Activated CD4-positive, alpha-beta T cell treated with anti-CD3 and anti-CD28 coated beads, Interleukin-10, Interleukin-2, amounts not matched to agents 100 ng/mL and 50 ng/mL, durations not matched to agents 16 hours and 8 hours (primary cell): ENCODE measurements at places on chromosomes 6 and 20.

DNA sequence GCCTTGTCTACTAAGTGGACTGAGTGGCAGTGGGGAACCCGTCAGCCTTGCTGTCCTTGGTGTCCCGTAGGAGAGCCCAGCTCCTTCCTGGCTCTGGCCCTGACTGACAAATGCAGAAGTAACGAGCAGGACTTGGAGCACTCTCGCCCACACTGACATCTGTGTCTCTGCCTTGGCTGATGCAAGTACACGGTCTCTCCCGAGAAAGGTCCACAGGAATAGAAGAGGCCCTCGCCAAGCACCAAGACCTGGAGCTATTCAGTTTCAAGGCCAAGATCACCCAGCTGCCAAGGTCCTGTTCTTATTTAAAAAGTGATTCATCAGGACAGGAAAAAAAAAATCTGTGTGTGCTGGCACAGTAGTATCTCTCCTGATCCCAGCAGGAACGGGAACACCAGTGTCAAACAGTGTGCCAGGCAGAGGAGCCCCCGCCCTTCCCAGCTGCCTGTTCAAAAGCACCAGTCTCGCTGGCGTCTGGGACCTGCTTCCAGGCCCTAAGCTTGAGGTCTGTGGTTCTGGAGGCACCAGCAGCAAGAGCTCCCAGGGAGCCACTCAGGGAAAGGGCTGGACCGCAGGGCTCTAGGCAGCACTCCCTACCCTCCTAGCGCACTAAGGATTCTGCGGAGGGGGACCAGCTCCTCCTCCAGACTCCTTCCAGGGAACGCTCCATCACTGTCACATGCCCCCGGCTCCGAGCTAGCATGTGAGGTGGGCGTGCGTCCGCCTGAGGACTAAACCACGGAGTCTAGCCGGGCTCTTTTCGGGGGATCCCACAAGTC is 376.9 kb downstream of the RNGTT start:
- no peak for DNase-seq

GRCh38 chr6:116286773-116287358 is 7.1 kb upstream of the TSPYL1 start:
- DNase-seq: no peak

GRCh38 chr6:82801083-82801482 is 264.6 kb downstream of the UBE3D start:
- no peak for DNase-seq

DNA sequence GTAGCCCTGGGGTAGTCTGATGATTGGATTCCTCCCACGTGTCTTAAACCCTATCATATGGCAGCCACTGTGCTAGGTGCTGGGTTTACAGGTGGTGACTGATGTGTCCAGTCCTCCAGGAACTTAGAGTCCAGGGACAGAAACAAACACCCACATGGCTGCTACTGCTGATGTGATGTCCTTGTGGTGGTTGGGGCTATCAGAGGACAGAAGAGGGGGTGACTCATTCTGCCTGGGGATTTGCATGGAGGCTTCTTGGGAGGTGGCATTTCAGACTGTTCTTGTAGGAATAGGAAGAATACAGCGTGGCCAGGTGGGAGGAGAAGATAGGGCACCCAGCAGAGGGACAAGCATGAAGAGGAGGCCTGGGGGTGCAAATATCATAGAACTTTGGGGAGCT is 9.8 kb downstream of the RAET1G start:
- no peak for DNase-seq

DNA sequence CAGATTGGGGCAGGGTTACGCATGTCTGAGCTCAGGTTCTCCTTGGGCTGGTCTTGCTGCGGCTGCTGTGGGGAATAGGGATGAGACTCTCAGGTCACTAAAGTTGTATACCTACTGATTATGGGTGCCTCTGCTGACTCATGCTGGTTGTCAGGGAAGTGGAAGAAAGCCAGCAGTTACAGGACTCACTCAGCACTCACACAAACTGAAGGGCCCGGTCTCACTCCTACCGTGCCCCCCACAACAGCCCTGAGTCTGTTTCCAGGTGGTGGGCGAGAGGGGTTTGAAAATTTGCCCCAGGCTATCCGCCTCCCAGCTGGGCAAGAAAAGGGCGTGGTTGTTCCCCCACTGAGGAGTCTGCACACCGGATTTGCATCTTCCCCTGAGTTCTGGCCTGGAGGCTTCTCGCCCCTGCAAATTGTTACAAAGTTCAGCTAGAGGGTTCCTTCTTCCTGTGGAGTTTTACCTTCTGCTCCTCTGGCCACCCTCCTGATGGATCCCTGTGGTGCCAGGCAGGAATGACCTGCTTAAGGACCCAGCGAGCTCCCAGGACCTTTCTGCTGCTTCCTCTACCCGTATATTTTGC is 659.2 kb downstream of the HDGFL1 start:
- DNase-seq: no peak

- no peak for DNase-seq
Measured at GRCh38 chr6:30042476-30042875, 18.6 kb upstream of the POLR1H start.

DNA sequence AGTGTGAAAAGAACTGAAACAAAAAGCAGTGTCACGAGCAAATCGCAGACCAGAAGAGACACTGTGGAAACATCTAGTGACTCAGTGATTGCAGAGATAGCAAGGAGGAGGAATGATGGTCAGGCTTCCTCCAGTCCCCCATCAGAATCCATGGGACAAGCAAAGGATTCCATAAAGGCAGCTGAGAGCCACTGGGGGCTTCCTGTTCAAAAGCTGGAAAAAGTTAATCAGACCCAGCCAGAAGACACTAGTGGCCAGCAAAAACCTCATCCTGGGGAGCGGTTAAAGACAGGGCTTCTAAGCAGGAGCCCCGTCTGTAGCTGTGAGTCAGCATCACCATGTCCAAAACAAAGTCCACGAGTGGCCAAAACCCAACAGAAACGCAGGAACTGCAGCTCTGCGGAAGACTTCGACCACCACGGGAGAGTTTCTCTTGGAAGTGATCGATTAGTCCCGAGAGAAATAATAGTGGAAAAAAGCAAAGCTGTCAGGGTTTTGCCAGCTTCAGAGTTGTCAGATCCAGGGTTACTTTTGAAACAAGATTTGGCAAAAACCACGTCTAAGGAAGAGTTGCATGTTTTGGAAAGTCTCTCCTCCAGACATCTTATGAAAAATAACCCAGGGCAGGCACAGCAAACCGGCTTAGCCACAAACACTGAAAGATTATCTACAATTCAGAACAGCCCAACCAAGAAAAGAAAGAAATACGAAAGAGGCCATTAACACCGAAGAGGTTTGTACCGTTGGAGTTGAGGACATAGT is 51.0 kb downstream of the JAG1 start:
- DNase-seq: no peak

GRCh38 chr6:157066781-157067491 is 256.4 kb downstream of the TMEM242 start:
- DNase-seq: no peak

- no peak for DNase-seq
Measured at GRCh38 chr6:11174242-11174611, 58.2 kb downstream of the NEDD9 start.

DNA sequence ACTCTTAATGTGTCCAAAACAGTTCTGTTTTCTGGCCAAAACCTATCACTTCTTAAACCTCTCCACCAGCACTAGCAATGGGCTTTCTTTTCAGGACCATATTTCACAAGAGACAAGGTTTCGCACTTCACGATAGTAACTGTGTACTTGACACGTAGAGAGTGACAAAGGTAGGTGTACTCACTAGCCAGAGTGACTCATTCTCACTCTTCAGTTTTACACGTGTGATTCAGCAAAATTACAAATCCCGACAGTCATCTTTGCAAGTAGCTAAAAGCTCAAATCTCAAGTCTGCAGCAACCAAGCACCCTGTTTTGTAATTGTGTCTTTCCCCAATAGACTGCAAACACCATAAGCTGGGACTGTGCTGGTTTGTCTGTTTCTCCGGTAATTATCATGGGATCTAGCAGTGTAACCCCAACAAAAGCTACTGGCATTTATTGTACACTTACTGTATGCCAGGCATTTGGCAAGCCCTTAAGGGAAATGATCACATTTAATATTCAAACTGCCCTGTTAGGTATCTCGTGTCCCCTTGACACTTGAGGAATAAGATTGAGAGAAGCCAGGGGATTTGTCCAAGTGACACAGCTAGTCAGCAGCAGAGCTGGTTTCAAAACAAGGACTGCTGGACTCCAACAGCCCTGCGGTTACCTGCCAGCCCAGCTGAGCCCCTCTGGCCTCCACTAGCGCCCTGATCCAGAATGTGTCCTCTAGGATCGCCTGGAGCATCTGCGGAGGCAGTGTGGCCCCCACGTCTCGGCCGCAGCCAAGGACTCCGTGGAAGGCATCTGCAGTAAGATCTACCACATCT is 9.9 kb downstream of the PCIF1 start:
- DNase-seq: peak; percentile 82

- DNase-seq: no peak
Measured at GRCh38 chr6:111469543-111469942, 13.5 kb downstream of the REV3L start.

GRCh38 chr6:149843051-149843633 is 21.0 kb downstream of the LRP11 start:
- no peak for DNase-seq

- peak; percentile 57 for DNase-seq
Measured at GRCh38 chr6:132669690-132670291, 10.8 kb upstream of the TAAR1 start.

DNA sequence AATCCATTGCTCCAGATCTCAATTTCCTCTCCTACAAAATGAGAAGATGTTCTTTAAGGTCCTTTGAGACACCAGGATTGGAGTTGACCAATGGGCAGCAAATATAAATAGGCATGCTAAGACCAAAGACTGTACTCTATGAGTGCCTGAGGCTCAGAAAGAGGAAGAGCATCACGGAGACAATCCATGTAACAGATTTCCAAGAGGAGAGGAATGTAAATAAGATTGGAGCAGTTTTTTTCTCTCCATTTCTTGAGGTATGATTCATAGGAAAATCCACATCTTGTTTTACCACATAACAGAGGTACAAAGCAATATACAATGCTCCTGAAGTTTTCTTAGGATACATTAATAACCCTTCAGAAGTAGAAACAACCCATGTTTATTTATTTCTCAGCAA is 109.8 kb downstream of the UBE3D start:
- DNase-seq: no peak

DNA sequence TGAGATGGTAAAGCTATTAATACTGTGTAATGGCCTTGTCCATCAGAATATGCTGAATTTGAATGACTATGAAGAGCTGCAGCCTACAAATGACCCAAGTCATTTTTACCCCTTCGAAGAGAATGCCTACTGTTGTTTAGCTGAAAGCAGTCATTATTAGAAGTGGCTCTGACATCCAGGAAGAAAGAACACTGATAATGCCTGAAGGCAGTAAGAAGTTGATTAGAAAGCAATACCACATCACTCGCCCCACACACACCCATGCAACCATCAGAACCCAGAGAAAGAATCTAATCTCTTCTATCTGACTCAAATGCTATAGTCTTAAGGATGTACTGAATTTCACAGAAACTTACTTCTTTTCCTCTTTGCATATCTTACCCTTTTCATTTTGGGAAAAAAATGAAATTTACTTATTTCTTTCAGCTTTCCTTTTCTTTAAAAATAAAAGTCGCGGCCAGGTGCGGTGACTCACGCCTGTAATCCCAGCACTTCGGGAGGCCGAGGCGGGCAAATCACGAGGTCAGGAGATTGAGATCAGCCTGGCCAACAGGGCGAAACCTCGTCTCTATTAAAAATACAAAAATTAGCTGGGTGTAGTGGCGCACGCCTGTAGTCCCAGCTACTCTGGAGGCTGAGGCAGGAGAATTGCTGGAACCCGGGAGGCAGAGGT is 61.0 kb downstream of the ARHGAP18 start:
- DNase-seq: no peak

DNA sequence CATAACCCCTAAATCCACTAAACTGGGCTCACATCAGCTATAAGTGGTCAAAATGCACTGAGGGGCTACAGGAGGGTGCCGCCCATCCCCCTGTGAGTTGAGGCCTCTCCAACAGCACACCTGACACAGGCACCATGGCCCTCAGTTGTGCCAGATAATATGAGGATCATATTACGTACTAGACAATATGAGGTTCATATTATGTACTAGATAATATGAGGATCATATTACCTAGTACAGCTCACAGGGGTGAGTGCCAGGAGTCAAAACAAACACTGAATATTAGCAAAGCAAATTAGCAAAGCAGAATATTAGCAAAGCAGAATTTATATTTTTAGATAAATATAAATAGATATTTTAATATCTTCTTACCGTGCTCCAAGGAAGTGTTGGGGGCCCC is 35.3 kb downstream of the CD24 start:
- no peak for DNase-seq

DNA sequence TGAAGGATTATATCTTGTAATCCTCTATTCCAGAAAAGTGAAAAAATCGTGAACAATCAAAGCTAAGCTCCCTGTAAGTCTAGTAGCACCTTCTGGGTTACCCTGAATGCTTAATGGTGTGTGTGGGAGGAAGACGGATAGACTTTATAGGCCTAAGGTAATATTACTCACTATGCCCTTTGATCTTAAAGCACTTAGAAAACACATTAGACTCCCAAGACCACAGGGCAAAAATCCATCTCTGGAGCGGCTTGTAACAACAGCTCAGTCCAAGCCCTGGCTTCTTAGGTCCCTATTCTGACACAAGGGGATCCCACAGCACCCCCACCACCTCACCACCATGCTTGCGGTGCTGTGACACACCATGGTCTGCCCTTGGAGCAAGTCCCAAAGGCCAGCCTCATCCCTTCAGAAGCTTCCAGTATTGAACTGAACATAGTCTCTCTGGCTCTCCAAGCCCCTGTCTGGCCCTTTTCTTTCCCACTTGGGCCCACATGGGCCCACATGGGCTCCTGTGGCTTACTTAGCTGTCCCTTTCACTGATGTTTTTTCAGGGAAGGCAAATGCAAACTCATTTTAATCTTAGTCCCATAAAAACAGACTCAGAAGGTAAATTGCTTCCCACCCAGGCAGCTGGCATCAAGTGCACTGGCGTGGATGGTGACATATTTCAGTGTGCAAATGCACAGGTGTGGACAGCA is 28.3 kb downstream of the C6orf132 start:
- no peak for DNase-seq

DNA sequence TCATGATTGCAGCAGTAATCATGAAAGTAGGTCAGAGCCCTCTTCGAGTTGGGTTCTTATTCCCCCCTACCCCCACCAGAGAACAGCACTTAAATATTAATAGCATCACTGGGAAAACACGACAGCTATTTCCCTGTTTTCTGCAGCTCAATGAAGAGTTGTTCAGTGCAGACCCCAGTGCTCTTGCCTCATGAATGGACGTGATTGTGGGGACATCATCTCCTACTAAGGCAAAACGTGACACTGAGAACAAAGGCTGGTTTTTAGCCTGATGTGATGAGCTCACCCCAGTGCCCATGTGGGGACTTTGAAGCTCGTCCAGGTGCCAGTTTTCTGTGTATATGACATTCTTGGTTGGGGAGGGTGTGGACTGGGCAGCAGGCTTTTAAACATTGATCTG is 105.9 kb downstream of the SLC35F1 start:
- DNase-seq: no peak

GRCh38 chr6:170444056-170444591 is 109.0 kb downstream of the PSMB1 start:
- DNase-seq: no peak
